ENCODE measurements at places on chromosomes 12 and 14.

- no peak for DNase-seq
Observed at GRCh38 chr12:32419520-32419960, 20.2 kb downstream of the FGD4 start.

- DNase-seq = no peak
Observed at GRCh38 chr12:45663455-45663854, 66.1 kb upstream of the ARID2 start.

- no peak for DNase-seq
Observed at GRCh38 chr12:7681535-7681934, 14.0 kb downstream of the GDF3 start.

DNA sequence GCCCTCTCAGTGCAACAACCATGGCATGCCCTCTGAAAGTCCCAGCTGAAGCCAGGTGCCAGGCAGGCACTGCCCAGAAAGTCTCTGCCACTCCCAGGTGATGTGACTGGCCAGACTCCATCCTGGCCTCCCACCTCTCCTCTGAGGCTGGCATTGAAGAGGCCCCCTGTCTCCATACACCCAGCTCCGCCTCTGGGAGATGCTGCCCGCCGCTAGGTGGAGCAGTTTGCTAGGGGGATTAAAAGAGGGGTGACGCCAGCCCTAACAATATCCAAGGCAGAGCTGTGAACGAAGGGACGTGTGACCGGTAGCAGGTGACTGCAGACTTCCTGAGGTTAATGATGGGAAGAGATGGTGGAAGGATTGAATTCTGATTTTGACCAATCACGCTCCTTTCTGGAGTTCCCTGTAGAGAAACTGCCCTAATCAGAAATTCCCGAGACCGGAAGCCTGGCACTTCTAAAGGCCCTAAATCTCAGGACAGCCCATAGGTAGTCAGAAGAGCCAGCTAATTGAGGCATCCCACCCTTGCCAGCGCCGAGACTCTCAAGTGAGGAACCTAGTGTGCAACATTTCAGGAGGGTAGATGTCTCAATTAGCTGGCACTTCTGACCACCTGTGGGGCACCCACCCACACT lies 8.3 kb upstream of the PLEK2 start:
- DNase-seq = no peak

- no peak for DNase-seq
Observed at GRCh38 chr12:82904219-82904790, 217.6 kb downstream of the TMTC2 start.

GRCh38 chr14:56299306-56299984 lies 181.2 kb downstream of the PELI2 start:
- DNase-seq = no peak

GRCh38 chr12:53719649-53720048 lies 7.6 kb downstream of the CALCOCO1 start:
- no peak for DNase-seq

GRCh38 chr12:42284157-42284556 lies 41.7 kb downstream of the ZCRB1 start:
- no peak for DNase-seq

DNA sequence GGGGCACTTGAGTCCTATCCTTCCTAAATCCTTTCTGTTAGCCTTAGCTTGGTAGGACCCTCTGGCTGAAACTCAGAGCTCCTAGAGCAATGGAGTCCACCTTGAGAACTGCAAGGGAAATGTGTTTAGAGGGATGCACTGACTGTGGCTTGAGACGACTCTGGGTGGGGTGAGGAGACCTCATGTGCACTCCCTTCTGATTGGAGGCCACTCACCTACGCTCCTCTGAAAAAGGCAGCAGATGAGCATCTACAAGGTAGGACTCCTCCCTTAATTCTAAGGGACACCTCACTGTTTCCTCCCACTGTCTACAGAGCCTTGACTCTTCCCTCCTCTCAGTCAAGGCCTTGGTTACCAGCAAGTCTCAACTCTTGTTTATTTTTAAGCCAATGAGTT lies 1.0 kb downstream of the MAP3K12 start:
- DNase-seq = no peak

GRCh38 chr12:102061096-102061559 lies 663 bp downstream of the WASHC3 start:
- DNase-seq = no peak

DNA sequence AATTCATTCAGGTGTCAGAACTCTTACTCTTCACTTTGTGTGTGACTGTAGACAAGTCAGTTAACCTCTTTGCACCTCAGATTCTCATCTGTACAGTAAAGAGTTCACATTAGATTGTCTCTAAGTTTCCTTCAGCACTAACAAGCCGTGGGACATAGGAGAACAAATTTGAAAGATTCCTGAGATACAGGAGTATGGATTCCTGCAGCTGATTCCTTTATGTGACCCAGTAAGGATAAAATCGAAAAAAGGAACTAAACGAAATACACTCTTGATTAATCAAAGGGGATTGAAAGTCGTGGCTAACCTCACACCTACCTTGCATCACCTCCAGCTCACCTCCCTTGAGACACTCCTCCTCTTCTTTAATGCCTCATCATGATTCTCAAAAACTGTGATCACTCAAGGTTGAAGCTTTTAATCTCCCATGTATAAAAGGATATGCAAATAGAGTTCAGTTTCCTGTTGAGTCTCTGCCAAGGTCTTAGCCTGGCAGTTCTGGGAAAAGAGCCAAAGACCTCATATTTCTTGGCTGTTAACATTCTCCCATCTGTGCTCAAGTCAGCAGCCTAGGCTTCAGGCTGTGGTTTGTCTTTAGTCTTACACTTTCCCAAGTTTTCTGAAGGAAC lies 156.6 kb downstream of the DAD1 start:
- DNase-seq = peak; percentile 87

DNA sequence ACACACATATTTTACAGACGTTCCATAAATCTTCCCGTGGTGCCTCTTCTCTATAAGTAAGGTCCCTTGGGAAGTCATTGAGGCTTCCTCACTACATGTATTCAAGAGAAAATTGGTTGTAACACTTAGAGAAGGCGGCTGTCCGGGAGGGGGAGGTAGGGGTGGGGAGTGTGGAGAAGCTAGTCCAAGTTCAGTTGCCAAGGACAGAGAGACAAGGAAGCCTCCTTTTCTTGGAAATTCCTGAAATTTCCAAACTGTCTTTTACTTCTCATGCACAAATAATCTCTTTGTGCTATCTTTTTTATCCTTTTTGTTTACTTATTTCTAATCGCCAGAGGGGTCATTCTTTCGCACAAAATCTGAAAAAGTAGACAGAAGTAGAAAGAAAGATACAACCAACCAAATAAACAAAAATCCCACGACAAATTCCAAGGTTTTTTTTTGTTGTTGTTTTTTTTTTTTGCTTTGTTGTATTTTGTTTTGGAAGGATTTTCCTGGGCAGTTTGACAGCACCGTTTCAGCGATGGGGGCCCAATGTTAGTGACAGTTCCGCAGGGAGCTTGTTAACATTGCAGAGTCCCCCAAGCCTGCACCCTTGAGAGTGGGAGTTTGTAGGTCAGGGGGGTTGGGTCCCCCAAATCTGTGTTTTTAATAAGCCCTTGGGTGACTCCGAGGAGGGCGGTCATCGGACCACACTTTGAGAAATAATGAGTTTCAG lies 45.2 kb downstream of the MAP1LC3B2 start:
- no peak for DNase-seq

GRCh38 chr12:96444399-96444798 lies 44.2 kb upstream of the CDK17 start:
- no peak for DNase-seq

- no peak for DNase-seq
Observed at GRCh38 chr12:114815026-114815795, 131.2 kb upstream of the TBX3 start.

DNA sequence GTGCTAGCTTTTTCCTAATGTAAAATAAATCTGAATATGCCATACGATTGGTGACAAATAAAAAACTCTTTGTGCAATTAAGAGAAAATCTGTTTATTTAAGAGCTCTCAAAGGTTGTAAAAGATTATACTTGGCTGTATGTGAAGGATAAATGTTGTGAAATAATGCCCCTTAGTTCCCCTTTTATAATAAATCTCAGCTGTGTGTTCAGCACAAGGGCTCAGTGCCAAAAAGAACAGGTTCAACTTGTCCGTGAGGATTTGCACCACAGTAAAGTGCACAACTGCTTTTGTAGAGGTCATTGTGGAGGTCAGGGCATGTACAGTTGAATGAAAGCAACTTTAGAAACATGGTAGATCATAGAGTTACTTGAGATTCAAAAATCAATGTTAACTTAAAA lies 118.6 kb downstream of the TRMT5 start:
- peak; percentile 72 for DNase-seq

DNA sequence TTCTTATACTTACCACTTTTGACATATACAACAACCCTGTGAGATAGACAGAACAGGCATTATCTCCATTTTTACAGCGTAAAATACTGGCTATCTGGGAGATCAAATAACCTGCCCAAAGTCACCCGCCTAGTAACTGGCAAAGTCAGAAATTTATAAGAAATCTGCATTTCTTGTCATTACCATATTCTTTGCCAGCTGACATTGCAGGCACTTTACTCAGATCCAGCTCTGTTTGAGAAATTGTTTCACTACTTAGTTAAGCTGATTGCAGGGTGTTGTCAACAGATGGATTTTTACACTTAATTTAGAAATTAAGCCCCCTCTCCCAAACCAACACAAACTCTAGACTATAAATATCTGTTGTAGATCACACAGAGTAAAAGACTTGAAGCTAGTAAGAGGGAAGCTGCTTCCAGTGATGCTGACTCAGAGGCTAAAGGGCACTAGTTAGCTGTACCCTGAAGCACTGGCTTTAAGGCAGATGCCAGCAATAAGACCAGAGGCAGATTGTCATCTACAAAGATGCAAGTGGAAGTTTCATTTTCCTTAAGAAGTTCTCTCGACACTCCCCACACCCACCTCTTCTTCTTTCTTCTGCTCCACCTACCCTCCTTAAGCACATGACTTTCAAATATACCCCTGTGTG lies 153.1 kb downstream of the ANO6 start:
- DNase-seq = peak; percentile 70

GRCh38 chr12:115872919-115873357 lies 404.6 kb downstream of the MED13L start:
- DNase-seq = no peak

- no peak for DNase-seq
Observed at GRCh38 chr12:9922429-9922828, 9.7 kb downstream of the CLEC2A start.

DNA sequence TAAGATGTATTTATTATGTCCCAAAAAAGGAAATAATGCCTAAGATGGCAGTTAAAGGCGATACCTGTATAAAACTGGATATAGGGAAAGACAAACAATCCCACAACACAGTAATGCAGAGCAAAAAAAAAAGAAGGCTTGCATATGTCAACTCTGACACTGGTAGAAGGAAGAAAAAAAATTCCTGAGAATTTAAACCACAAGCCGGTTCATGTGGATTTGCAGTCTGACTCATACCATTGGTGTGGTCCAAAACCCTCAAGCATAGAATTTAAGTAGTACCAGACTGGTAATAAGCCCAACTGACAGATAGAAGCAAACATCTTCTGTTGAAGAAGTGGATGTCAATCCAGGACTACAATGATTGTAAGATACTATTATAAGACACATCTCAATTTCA lies 7.2 kb downstream of the DNAI7 start:
- peak; percentile 80 for DNase-seq

- no peak for DNase-seq
Observed at GRCh38 chr12:51368640-51369517, 22.3 kb downstream of the GALNT6 start.

GRCh38 chr12:15122344-15122743 lies 98.9 kb downstream of the RERG start:
- no peak for DNase-seq

- DNase-seq = no peak
Observed at GRCh38 chr12:106183735-106184134, 45.0 kb upstream of the NUAK1 start.

Data from fibroblast of the conjunctiva (primary cell).